ENCODE measurements at places on chromosomes 3 and 15.

DNA sequence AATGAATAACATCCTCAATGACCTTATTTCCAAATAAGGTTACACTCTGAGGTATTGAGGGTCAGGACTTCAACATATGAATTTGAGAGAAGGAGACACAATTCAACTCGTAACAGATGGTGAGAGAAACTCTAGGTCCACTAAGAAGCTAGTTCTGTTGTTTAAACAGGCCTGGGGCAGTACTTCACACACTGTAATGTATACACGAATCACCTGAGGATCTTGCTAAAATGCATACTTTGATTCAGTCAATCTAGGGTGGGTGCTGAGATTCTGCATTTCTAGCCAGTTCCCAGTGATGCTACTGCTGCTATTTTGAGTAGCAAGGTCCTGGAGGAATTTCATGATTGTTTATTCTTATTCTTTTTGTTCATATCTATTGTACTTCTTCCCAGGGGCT, 186.8 kb downstream of the SATB1 start:
- no peak for DNase-seq

DNA sequence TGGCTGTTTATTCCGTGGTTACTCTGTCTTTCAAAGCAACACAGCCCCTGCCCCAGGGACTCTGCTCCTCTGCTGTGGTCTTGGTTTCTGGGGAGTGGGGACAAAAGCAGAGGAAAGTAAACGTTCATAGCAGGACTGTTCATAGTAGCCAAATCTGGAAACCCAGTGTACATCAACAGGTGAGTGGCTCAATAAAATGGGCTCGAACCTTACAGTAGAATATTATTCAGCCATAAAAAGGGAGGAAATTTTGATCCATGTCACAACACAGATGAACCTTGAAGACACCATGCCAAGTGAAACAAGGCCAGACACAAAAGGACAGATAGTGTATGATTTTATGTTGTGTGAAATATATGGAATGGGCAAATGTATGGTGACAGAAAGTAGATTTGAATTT, 90.2 kb downstream of the PGPEP1L start:
- no peak for DNase-seq

- DNase-seq, result peak; percentile 10
Observed at GRCh38 chr3:23981955-23982354, 36.9 kb downstream of the NR1D2 start.

DNA sequence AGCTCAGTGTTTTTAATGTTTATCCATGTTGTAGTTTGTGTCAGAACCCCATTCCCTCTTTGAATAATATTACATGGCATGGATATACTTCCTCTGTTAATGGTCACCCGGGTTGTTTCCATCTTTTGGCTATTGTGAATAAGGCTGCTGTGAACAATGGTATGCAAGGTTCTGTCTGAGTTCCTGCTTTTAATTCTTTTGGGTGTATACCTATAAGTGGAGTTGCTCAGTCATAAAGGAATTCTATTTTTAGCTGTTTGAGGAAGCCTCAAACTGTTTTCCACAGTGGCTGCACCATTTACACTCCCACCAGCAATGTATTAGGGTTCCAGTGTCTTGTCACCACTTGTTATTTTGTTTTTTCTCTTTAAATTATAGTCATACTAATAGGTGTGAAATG, 99.6 kb downstream of the SLC25A26 start:
- no peak for DNase-seq

GRCh38 chr3:104805042-104805441, 561.7 kb upstream of the ALCAM start:
- DNase-seq, result no peak
